ENCODE measurements at places on chromosomes 4 and X.

DNA sequence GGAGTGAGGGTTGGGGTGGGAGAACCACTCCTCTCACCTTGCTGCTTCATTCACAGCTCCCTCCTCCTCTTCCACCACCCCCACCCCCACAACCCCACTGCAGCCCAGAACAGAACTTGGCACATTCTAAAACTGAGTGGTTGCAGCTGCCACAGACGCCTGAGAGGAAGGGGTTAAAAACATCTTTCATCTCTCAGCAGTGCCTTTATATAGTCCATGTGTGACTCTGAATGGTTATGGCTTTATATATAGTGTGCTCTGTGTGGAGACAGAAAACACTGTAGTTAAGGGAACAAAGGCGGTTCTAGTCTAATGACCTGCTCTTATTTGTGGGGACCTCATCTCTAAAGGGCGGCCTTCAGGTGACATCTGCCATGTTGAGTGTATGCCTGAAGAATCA lies 144.8 kb downstream of the BCOR start:
- no peak for DNase-seq

GRCh38 chrX:123807835-123808416 lies 51.9 kb upstream of the XIAP start:
- no peak for DNase-seq

DNA sequence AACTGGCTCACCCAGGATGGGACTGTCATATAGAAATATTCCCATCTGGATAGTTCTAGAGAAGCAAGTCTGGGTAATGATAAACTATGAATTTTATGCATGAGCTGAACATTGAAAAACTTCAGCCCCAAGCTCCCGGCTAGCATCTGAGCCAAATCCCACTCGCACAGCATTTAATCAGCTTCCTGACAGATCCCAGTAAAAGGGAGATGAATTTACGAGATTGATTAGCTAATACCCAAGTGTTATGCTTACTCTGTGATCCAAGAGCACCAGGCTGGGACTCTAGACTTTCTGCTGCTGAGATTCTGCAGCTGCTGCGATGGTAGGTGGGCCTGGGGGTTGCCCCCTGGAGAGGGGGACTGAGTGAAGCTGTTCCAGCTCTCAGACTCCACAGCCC lies 28.0 kb downstream of the FRMPD3 start:
- DNase-seq: no peak

DNA sequence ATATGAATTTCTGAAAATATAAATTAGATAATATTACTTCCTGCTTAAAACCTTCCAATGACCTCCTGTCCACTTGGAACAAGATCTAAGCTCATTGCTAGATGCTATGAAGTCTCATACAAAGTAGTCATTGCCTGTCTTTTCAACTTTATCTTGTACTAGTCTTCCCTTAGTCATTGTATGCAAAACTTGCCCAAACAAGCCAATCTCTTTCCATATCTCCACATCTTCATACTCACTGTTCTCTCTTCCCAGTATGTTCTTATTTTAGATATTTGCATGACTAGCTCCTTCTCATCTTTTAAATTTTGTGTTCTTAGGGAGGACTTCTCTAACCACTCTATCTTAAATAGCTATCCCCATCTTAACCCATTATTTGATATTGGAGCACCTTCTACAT lies 33.9 kb upstream of the CDX4 start:
- no peak for DNase-seq

DNA sequence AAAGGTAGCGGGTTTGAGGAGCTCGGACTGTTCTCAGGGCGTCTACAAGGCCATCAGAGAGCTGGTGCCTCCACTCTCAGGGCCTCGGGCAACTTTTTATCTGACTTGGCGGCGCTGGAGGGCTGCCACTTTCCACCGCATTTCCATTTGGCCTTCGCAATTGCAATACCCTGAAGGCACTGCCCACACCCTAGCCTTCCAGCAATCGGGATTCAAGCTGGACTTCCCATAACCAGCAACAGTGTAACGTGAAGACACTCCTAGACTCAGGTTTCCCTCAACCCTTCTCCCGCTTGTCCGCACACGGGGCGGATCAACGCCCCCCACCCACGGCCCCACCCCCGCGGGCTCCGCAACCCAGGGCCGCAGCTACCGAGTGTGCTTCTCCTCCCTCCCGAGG lies 50.2 kb upstream of the BCOR start:
- DNase-seq: no peak

DNA sequence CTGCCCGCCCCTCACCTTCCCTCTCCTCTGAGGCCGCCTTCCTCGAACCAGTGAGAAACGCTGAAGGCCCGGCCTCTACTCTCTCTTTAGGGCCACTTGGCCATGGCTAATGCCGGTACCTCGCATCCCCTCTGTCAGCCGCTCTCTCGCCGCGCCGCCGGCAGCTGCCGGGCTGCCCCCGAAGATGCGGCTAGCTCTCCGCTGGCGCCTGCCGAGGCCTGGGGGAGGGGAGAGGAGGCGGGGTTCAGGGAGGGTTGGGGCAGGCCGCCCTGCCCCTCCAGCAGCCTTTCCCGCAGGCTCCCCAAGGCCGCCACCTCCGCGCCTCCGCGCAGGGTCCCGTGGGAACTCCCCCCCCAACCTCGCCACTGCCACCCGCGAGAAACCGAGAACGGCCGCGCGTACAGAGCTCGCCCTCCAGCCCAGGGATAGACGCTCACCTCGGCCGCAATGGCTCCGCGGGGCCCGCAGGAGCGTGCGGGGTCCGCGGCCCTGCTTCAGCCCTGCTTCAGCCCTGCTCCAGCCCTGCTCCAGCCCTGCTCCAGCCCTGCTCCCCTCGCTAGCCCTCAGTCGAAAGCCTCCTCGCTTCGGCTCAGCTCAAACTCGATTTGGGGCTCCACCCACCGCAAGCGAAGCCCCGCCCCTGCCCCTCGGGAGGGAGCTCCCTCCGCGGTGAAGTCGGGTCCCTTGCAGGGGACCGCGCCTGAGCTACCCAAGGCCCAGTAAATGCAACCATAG lies at the start of gene HUWE1:
TSS of gene HUWE1 (minus strand) at position 569 of the 735 bp plus-strand sequence. CDS start 32,612 bp downstream, outside the sequence.
- DNase-seq: peak; percentile 77

GRCh38 chr4:67934628-67935027 lies 28.7 kb downstream of the TMPRSS11A start:
- no peak for DNase-seq

DNA sequence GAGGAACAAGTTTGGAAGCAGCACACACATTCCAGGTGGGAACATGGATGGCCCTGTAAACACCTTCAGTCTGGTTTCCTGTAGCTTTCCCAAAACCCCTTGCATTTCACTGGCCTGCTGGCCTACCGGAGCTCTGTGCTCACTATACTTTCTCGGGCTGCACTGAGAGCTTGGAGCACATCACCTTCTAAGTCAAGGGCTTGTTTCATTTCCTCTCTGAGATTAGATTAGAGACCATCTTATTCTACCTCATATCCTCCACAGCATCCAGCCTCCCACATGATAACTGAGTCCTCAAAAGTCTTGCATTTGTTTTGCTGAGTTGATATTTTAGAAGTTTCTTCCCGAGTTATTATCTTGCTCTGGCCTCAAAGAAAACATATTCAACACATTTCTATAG lies 147.7 kb downstream of the RASL11B start:
- DNase-seq: no peak

DNA sequence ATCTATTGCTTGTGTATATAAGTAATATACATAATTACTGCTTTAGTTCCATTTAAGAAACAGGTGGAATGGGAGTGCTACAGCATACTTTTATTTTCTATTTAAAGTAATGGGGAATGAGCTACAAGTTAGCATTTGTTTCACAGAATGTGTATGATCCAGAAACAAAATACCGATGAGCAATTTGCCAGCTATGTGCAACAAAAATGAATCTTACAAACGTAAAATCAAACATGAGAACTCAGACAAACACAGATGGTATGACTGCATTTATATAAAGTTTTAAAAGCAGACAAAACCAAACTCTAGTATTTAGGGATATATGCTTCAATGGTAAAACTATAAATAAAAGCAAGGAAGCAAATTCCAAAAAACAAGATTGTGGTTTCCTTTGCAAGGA lies 141.7 kb downstream of the PAPSS1 start:
- no peak for DNase-seq

GRCh38 chrX:74280759-74281158 lies 23.2 kb upstream of the ZCCHC13 start:
- DNase-seq: no peak

DNA sequence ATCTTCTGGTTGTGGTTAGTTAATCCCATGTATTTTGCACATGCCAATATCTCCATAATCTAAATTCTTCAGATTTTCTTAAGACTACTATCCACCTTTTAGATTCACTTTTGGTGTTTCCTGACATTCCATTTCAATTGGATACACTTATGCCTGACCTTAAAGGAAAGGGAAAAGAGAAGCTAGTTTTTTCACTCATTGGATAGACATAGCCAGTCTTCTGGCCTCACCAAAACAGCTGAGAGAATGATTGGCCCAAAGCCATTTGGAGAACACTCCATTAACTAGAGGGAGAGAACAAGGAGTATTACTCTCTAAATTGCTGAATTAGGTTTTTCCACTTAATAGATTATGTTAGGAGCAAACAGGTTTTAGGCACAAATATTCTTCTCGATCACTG lies 4.0 kb downstream of the PRPS1 start:
- DNase-seq: no peak

- DNase-seq: no peak
These were observed 15.6 kb downstream of the DCK start for GRCh38 chr4:71009086-71009485.

GRCh38 chr4:182483685-182484084 lies 240.5 kb downstream of the TENM3 start:
- DNase-seq: no peak

GRCh38 chrX:95156566-95156965 lies 1482.6 kb downstream of the FAM133A start:
- DNase-seq: no peak

DNA sequence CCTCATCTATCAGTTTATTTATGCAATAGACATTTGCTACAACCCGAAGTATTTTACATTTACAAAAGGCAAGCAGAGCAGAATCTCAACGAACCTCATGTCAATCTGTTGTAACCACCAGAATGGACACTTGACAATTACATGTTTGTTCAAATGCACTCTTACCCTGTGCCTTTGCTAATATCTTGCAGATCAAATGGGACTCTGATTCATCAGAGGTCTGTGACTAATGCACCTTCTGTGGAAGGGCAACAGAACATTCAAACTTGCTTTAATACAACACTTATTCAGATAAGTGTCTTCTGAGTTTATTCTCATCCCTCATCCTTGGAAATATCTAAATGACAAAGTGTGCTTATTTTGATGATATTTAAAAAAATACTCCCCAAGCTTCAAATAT lies 644.7 kb upstream of the PCDH10 start:
- DNase-seq: no peak

- DNase-seq: no peak
These were observed 37.0 kb downstream of the IRS4 start for GRCh38 chrX:108699368-108699767.

GRCh38 chr4:8866828-8867623 lies 4.6 kb downstream of the HMX1 start:
- no peak for DNase-seq

DNA sequence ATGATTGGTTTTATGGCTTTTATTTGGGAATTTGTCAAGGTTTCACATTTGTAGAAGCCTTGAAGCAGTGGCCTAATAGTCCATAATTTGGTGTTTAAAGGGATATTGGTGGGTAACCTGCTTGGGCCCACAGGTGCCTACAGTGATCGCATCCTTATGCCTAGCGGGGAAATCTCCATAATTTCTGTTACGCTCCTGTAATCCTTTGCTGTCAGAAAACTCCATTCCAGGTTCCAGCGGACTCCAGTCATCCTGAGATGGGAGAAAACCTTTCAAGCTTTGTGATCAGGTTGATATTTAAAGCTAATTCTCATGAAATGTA lies 257.0 kb upstream of the JADE1 start:
- no peak for DNase-seq

DNA sequence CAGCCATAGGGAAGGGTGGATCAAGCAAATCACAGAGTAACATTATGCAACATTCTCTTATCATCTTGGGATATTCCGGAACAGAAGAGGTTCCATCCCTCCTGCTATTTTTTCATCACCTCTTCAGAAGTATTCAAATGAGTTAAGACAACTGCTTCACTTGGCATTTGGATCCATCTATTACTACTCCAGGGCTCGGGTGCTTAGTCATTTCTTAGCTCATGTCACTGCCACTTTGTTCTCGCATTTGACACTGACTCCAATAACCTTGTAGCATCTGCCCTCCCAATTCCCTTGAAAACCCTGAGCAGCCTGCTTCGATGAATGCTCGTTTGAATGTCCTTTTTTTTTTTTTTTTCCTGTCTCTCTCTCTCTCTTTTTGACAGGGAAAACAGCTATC lies 114.9 kb downstream of the PPARGC1A start:
- no peak for DNase-seq

DNA sequence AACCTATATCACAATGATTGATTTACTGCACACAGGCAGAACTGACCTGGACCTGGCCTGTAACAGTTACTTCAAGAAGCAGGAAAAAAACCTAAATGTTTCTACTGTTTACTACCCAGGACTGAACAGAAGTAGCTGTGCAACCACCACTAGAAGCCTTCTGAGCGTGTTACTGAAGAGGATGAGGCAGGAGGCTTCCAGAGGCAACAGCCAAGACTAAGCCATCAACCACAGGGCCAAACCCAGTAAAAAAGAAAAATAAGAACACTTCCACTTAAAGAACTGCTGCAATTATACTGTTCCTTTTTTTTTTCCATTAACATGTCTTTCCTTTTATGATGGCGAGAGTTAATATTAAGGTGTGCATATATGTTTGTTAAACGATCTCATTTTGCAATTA lies 29.4 kb upstream of the TTC29 start:
- no peak for DNase-seq

DNA sequence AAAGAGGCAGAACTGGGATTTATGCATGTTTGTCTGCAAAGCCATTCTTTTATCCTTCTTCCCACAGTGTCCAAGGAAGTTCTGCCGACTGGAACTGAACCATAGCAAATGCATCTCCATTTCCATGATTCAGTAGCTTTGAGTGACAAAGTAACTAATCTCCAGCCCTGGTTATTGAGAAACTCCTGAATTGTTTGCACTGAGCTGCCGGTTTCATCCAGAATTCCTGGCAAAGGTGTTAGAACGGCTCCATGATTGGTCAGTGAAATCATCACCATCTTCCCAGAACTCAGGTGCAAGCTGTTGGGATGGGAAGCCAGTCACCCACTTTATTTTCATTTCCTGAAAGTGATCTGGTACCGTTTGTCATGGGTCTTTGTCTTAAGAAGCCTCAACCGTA lies 47.0 kb upstream of the SLC34A2 start:
- no peak for DNase-seq

- DNase-seq: no peak
These were observed 319.8 kb upstream of the SLC7A11 start for GRCh38 chr4:138561906-138562305.
